ENCODE measurements at places on chromosomes 12 and 14. TPM values are rescaled to one million over a fixed set of nuclear protein-coding genes. Genes with fewer than 3 reads are reported as not detected.
A peak's percentile ranks its signal among the peaks of the same experiment; 100 is the strongest.

GRCh38 chr12:106584104-106585064, 1.6 kb downstream of the RFX4 start:
- peak; percentile 41 for DNase-seq

DNA sequence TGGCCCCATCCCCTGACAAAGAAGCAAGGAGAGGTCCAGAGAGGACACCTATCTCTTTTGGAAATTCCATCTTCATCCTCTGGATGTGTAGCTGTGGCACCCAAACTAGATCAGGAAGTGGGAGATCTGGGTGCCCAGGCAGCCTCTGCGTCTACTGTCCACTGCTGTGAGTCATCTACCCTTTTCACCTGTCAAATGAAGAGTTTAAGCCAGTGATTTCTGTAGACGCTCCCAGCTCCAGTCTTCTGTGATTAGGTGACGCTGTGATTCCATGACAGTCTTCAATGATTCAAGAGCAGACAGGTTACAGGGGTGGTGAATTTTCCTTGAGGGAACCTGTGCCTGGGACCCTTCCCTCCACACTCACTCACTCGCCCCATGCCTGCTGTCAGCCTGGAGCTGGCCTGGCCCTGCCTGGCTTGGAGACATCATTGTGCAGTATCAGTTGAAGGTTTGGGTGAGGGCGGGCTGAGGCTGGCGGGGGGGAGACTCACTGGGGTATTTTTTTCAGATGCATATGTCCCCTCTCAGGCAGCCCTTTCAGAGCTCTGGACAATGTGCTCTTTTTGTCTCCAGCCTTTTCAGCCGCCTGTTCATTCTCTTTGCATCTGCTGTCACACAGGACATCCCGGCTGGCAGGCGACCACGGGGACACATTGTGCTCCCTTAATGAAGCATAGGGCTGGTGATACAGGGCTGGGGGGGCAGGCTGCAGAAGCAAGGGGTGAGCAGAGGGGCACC, 56.8 kb upstream of the PARP11 start:
- no peak for DNase-seq

DNA sequence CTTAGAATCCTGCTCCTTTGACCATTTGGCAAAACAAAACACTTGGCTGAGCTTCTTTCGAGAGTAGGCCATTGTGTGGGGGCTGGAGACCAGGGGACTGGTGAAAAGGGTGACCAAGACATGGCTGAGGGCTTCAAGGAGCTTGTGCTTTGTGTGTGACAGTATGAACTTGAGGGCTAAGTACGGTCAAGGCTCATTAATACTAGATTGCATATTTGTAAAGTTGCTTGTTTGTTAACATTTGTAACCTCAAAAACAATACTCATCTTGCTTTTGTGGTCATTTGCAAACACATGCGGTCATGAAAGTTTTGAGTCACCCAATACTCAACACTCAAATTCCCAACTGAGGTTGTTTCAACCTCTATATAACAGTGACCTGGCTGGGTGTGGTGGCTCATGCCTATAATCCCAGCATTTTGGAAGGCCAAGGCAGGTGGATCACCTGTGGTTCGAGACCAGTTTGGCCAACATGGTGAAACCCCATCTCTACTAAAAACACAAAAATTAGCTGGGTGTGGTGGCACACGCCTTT, 42.5 kb downstream of the ZFYVE26 start:
- DNase-seq, result no peak

GRCh38 chr12:112386726-112387125, 4.5 kb upstream of the HECTD4 start:
- no peak for DNase-seq

- DNase-seq, result no peak
Observed at GRCh38 chr12:109592905-109593272, 19.3 kb downstream of the MVK start.

GRCh38 chr14:74469548-74470518, 23.3 kb downstream of the NPC2 start:
- DNase-seq, result no peak

Gene ACOT4
- 1.9 TPM for total RNA-seq

Gene CAMKK2
- 29.2 TPM for total RNA-seq
